ENCODE measurements at places on chromosomes 7 and 10. TPM values are rescaled to one million over a fixed set of nuclear protein-coding genes. Genes with fewer than 3 reads are reported as not detected.
A peak's percentile ranks its signal among the peaks of the same experiment; 100 is the strongest.

ACTL6B gene
- polyA plus RNA-seq: 0.19 TPM

NUTM2D gene
- 7.9 TPM for polyA plus RNA-seq

SEMA3A gene
- 29.2 TPM for polyA plus RNA-seq

NEUROG3 gene
- polyA plus RNA-seq: not detected

TRPV5 gene
- polyA plus RNA-seq: not detected

CTAGE4 gene
- polyA plus RNA-seq: 1.7 TPM

GRCh38 chr10:79234391-79235315 lies 112.6 kb upstream of the PPIF start:
- no peak for DNase-seq

GRCh38 chr7:1603346-1604225 lies 33.8 kb upstream of the PSMG3 start:
- DNase-seq: no peak

GRCh38 chr10:88820748-88821401 lies 18.3 kb downstream of the LIPM start:
- DNase-seq: peak; percentile 92

DNA sequence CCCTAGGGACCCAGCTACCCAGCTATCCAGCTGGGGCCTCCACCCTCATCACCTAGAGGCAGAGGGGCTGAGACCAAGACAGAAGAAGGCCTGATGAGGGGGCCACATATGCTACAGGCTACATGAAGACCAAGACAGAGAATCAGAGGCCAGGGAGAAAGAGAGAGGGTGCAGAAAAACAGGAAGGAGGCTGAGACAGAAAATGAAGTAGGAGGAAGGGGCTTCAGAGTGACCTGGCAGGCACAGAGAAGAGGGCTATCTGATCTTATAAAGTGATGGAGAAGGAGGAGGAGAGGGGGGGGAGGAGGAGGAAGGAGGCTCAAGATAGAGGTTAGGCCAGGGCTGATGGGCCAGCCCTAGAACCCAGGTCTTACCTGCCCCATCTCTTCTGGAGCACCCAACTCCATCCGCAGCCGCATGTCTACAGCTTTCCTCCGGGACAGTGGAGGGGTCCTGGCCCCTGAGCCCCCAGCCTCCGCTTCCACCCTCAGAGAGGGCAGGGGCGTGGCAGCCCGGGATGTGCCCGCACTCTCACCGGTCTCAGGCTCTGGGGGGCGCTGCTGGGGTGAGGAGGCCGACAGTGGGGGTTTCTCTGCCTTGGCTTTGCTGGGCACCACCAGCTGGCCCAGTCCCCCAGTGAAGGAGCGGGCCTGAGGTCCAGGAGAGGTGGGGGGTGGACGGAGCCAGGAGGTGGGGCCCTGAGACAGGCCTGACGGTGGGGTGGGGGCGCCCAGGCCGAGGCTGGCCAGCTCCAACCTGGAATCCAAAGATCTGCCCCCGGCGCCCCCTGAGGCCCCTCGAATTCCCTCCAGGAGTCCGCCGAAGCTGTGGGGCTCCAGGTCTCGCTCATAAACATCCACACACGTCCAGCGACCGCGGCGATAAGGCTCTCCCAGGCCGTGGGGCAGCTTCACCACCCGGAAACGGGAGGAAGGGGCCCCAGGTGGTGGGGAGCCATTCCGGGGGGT lies 1.8 kb downstream of the TSC22D4 start:
- no peak for DNase-seq

- DNase-seq: no peak
These were observed 26.2 kb downstream of the ADAM22 start for GRCh38 chr7:87960239-87960638.

- no peak for DNase-seq
These were observed 46.7 kb upstream of the CALD1 start for GRCh38 chr7:134732728-134733127.

DNA sequence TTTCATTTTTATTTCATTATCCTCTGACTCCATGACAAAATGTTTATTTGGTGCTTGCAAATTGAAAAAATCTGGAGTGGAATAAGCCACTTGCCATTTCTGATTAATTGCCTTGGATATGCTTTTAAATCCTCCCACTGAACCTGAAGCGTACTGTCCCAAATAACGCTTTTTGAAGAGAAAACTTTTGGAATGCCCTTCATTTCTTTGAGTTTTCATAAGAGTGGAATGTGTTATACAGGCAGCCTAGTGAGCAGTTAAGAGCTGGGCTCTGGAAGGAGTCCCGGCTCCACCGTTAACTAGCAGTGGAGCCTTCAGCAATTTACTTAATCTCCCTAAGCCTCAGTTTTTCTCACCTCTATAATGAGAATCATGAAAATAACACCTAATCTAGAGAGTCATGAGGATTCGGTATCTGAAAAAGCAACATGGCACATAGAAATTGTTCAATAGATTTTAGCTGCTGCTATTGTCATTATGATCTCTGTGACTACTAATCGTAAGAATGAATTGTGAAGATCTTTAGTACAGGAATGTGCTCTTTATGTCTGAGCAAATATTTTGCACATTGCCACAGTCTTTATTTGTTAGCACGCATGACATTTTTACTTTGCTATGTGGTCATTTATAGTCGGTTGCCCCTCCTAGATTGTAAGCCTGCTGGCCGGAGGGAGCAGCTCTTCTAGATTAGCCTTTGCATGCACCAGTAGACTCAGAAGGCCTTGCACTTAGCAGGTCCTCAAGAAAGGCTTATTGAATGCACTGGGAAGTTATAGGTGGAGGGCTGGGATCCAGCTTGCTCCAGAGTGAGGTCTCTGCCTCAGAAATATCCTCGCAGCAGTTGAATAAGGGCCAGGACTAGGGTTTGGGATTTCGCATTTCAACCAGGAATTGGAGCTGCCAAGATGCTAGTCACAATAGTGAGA lies 59.4 kb downstream of the PLCE1 start:
- peak; percentile 92 for DNase-seq

GRCh38 chr7:44961844-44962482 lies 16.9 kb downstream of the MYO1G start:
- no peak for DNase-seq

DNA sequence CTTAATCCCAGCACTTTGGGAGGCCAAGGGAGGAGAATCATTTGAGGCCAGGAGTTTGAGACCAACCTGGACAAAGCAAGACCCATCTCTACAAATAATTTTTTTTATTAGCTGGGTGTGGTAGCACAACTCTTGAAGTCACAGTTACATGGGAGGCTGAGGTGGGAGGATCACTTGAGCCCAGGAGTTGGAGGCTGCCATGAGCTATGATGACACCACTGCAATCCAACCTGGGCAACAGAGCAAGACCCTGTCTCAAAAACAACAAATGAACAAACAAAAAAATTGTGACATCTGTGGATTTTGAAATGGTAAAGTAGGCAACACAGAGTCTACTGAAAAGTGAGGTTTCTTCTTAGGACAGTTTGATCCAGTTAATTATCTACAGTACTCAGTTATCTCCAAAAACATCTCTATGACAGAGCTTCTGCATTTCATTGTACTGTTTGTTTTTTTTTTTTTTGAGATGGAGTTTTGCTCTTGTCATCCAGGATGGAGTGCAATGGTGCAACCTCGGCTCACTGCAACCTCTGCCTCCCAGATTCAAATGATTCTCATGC lies 3.3 kb upstream of the ANKRD61 start:
- no peak for DNase-seq

DNA sequence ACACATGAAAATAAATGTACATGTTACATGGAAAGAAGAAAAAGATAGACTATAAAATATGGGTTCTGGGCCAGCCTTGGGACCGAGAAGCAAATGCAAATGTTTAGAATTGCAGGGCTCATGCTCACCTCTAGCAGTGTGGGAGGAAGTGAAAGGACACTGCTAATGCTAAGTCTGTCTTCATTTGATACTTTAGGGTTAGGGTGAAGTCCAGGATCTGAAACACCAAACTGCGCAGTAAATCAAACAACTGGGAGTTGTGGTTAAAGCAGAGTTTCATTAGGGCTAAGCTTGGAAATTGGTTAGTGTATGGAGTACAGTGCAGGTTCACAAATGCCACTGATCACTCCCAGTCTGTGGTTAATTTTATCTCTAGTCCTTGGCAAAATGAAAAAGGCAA lies 73.2 kb upstream of the PDK4 start:
- no peak for DNase-seq

GRCh38 chr7:157389951-157390730 lies 53.3 kb downstream of the DNAJB6 start:
- no peak for DNase-seq

DNA sequence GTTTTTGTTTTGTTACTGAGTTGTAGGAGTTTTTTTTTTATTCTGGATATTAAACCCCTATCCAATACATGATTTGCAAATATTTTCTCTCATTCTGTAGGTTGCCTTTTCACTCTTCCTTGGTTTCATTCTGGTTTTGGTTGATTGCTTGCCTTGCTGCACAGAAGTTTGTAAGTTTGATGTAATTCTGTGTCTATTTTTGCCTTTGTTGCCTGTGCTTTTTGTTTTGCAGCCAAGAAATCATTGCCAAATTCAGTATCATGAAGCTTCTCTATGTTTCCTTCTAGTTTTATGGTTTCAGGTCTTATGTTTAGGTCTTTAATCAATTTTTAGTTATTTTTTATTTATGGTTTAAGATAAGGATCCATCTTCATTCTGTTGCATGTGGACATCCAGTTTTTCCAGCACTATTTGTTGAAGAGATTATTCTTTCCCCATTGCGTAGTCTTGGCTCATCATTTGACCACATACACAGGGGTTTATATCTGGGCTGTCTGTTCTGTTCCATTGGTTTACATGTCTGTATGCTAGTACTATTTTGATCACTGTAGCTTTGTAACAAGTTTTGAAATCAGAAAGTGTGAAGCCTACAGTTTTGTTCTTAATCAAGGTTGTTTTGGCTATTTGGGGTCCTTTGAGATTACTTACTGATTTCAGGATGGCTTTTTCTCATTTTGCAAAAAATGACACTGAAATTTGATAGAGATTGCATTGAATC lies 26.4 kb downstream of the BMPR1A start:
- peak; percentile 38 for DNase-seq

DNA sequence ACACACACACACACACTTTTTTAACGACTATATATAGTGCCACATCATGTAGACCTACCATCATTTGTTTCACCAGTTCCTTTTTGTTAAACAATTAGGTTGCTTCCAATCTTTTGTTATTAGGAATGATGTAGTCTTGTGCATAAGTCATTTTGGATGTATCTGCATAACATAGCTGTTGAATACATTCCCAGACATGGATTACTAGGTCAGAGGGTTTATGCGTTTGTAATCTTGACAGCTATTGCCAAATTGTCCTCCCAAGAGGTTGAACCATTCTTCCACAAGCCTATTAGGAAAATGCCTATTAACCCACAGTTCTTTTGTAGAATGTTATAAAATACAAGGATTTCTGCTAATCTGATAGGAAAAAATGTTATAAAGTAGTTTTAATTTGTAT lies 87.3 kb downstream of the PALS2 start:
- DNase-seq: peak; percentile 75
